ENCODE measurements at places on chromosomes 3 and 15.

DNA sequence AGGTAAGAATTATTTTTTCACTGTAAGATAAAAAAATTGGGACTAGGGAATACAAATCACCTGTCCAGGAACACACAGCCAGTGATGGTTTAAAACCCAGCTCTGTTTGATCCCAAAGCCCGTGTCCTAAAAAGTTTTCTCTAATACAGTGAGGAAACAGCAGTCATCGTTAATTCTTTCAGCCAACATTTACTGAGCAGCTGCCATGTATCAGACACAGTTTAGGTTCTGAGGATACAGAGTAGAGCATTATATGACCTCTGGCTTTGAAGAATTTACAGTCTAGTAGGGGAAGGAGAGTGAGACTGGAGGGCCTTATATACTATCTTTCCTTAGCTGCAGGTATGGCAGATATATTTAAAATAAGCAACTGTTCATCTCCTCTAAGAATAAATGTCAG is 82.7 kb downstream of the KCNMB2 start:
- DNase-seq: no peak

DNA sequence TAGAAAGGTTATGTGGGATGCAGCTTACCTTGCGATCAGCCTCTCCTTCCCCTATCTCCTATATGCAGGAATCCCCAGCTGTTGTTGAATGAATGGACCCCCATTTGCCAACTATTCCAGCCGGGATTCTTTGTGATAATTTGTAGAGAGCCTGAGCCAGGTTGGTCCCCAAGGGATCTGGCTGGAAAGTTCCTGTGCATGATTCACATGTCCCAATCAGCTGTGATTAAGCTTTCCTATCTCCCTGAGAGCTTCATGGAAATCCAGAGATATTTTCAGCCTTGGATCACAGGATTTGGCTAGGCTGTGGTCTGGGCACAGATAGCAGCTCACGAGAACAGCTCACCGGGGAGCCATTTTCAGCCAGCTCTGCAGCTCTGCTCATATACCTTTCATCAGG is 76.7 kb downstream of the ARNT2 start:
- peak; percentile 39 for DNase-seq

DNA sequence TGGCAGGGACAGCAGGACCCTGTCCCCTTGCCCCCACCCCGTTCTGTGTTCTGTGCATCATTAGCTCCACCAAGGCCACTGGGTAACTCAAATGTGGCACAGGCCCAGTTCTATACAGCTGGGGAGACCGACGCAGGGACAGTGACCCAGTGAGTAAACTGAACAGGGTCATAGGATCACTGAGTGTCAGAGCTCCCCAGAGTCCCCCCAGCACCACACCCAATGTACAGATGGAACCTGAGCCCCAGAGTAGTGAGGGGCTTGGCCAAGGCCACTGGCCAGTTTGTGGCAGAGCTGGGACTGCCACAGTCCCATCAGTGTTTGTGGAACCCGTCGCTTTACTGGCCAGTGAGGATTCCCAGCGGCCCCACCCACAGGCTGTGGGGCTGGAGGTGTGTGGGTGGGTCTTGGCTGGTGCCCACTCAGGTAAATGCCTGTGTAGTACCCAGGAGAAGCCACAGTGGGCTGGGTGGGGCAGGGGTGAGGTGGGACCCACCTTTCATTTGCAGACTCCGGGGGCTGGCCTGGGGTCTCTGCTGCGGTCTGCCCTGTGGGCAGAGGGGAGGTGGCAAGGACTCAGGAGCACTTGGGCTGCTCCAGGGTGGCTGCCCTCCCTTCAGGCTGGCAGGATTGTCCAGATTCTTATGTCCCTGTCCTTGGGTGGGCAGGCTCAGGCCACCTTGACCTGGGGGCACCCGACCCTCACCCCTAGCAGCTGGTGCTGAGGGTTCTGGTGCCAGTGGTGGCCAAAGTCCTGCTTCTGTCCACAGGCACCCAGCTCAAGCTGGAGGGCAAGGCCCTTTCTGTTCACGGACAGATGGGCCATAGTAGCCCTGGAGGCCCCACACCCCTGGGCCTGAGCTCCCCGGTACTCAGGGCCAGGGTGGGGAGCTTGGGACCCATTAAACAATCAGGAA is 11.6 kb upstream of the CLK3 start:
- no peak for DNase-seq

DNA sequence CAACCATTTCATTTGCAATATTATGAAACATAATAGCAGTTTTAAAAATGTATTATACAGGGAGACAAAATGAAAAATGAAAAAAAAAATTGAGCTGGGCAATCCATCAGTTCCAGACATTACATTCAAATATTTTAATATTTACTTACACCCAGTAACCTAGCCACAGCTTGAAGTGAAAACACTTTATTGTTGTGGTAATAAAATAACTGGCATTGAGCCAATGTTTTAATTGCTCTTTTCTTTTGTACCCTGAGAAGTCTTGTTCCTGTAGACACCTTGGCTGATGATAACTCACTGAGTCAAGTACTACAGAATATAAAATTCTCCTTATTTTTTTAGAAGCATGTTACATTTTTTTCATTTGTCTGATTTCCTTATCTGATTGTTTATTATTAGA is 180.6 kb downstream of the ROBO1 start:
- DNase-seq: no peak

DNA sequence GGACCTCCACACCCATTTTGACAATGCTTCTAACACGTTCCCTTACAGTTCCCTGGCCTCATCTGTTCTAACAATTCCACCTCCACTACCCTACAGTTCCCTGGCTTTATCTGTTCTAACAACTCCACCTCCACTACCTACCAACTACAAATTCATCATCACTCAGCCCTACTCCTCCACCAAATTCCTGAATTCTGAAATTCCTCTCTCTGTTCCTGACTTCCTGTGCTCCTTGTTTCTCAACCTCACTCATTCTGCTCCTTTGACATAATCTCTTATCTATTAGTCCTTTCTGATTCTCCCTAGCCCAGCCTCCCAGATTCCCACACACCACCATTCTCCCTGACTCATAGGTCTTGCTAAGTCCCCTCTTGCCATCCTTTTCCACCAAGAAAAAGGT is 22.5 kb downstream of the UPK1B start:
- no peak for DNase-seq

DNA sequence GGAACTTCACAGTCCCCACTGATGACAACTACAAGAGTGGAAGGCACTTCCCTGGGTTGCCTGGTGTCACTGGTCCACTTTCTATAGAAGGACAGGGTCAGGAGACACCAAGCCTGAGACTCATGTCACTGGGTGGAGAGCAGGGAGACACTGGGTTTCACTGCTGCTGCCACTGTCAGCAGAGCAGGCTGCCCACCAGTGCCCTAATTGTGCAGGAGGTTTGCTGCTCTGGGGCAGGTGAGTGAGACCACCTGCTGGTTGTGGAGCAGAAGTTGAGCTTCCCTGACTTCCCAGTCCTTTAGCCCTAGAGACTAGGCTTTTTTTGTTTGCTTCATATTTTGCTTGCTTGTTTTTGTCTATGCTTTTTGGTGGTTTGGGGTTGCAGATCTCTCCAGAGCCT is 528.4 kb upstream of the RGMA start:
- DNase-seq: no peak

DNA sequence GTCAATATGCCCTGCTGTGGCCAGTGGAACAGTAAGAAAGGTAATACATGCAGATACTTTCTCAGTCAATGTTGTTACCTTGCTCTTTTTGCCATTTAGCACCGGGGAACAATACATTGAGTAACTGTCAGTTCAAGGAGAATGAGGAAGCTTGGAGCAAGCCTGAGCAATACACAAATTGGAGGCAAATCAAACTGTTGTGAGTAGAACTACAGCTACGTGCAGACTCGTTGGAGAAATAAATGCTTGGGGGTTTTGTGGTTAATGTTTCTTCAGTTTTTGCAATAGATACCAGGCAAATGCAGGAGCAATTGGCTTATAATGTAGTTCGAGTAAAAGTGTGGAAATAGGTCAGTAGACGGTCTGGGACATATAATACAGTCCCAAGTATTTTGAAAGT is 587.3 kb upstream of the ROBO1 start:
- DNase-seq: no peak

DNA sequence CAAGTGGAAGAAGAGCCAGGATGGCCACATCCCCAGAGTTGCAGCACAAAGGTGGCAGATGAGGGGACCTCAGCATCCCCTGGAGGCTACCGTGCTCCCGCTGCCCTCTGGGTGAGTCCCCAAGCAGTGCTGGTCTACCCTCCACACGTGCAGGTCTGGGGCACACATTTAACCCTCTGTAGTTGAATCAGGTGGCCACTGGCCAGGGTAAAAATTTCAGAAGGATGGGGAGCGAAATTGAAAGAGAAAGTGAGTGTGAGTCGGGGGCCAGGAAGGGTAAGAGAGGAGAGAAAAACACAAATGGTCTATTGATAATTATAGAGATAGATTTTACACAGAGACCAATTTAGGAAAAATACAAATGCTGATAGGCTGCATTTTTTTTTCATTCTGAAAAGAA is 139.5 kb upstream of the EIF1B start:
- DNase-seq: no peak

- DNase-seq: no peak
Observed at GRCh38 chr3:192940129-192940528, 22.5 kb upstream of the MB21D2 start.

GRCh38 chr3:13111173-13111872 is 38.1 kb upstream of the IQSEC1 start:
- peak; percentile 54 for DNase-seq

DNA sequence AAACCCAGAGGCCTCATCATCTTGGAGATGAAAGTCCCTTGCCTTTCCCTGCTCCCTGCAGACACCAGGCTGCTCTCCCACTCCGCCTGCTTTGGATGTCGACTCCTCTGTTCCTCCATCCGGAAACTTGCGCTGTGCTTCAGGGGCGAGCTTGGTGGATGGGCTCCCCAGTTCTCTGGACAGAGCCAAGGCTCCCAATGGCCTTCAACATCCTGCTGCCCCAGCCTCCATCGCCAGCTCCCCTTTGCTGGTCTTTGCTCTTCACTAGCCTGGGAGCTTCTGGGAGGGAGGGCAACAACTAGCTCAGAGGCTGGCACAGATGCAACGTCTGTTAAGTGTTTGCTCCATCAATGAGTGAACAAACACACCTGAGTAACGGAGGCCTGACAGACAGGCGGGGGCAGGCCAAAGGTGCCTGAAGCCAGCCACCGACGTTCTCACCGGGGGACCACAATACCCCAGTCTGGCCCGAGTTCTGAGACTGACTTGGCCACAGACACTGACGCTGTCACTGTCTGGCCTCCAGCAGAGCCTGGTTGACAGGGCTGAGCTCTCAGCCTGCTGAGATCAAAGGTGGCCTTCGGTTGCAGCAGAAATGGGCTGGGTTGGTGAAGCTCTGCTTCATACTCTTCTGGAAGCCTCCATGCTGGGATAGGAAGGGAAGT is 39.0 kb downstream of the RGMA start:
- DNase-seq: no peak

- no peak for DNase-seq
Observed at GRCh38 chr15:45265506-45265905, 13.5 kb downstream of the SLC28A2 start.

Measured in retinal pigment epithelial cell (primary cell).